ENCODE measurements at places on chromosomes 1 and 21.

GRCh38 chr1:54378157-54378873 lies 27.9 kb downstream of the SSBP3 start:
- no peak for DNase-seq

- DNase-seq: no peak
Measured at GRCh38 chr21:43733529-43734071, 14.7 kb downstream of the PDXK start.

- DNase-seq: no peak
Measured at GRCh38 chr1:228687587-228687986, 47.7 kb upstream of the RHOU start.

DNA sequence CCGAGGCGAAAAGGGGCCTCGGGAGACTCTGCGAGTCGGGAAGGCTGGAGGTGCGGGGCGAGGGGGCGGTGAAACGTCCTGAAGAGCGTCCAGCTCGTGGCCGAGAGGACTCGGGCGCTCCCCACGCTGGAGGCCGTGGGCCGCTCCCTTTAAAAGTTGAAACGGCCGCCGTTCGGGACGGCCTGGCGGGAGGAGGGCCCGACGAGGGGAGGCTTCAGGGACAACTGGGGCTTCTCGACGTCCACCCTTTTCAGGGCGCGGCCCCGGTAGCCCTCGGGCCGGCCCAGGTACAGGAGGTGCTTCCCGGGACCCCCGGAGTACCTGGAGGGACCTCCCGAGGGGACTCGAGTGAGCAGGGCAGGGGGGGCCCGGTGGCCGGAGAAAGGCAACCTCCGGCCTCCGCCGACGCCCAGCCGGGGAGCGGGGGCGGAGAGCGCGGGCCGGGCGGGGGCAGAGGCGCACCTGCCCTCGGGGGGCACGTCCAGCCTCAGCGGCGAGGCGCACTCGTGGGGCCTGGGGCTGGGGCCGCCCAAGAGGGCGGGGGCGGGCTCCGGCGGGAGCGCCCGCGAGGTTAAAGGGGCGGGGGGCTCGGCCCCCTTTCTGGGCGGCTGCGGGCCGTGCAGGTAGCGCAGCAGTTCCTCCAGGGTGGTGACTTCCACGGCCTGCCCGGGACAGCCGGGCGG lies 14.0 kb downstream of the SEMA6C start:
- no peak for DNase-seq

GRCh38 chr1:31725777-31726535 lies 22.1 kb upstream of the COL16A1 start:
- DNase-seq: no peak

- no peak for DNase-seq
Measured at GRCh38 chr1:161930064-161930463, 93.6 kb downstream of the OLFML2B start.

DNA sequence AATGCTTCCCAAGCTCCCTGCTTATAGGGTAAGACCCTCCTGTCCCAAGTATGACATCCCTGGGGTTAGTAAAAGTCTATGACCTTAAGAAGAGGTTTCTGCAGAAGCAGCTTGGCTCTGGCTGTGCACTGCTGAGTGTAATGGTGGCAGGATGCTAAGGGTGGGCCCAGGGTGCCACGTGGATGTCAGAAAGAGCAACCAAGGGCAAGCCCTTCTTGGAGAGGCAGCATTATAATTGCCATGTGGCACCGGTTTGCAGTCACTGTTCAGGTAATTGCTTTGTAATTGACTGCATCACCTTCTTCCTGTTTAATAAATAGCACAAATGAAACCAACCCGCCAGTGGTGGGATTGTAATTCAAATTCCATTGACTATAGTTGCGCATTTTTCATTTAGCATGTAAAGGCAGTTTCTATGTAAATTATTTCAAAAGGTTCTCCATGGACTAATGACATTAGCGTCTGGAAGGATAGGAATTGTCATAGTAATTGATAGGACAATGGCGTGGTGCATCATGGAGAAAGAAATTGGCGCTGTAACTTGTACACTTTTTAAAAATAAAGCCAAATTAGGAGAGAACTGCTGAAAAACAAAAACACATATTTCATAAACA lies 490.6 kb upstream of the VAMP3 start:
- DNase-seq: no peak

- no peak for DNase-seq
Measured at GRCh38 chr1:193260896-193261295, 74.5 kb upstream of the B3GALT2 start.
